Caco-2 (cell line): ENCODE measurements at places on chromosomes 11 and 22. TPM values are rescaled to one million over a fixed set of nuclear protein-coding genes. Genes with fewer than 3 reads are reported as not detected.

OR56A1 gene
- not detected in 2 replicates for total RNA-seq

CCDC188 gene
- not detected in 2 replicates for total RNA-seq

SLC29A2 gene
- total RNA-seq: 30.3 and 32.0 TPM in 2 replicates

GRAMD1B gene
- total RNA-seq: 1.2 and 1.5 TPM in 2 replicates

NXPE4 gene
- total RNA-seq: not detected in 2 replicates

OR8D1 gene
- not detected in 2 replicates for total RNA-seq

- no peak for DNase-seq
Observed at GRCh38 chr11:33842236-33842915, 49.5 kb downstream of the LMO2 start.

GRCh38 chr11:68257477-68258362, 14.1 kb downstream of the C11orf24 start:
- peak; percentile 98 for DNase-seq

- peak; percentile 65 for DNase-seq
Observed at GRCh38 chr11:65479184-65480145, 19.4 kb upstream of the MALAT1 start.

GRCh38 chr11:72775288-72776110, 18.3 kb downstream of the STARD10 start:
- DNase-seq: no peak

- DNase-seq: no peak
Observed at GRCh38 chr11:20564846-20565635, 34.4 kb upstream of the SLC6A5 start.

- DNase-seq: no peak
Observed at GRCh38 chr11:10287140-10287539, 6.9 kb downstream of the SBF2 start.

GRCh38 chr11:80598905-80599304, 1158.1 kb upstream of the TENM4 start:
- DNase-seq: no peak

GRCh38 chr22:37145180-37146050, 4.3 kb downstream of the IL2RB start:
- DNase-seq: no peak

- no peak for DNase-seq
Observed at GRCh38 chr22:46362203-46362933, 26.9 kb downstream of the TRMU start.

DNA sequence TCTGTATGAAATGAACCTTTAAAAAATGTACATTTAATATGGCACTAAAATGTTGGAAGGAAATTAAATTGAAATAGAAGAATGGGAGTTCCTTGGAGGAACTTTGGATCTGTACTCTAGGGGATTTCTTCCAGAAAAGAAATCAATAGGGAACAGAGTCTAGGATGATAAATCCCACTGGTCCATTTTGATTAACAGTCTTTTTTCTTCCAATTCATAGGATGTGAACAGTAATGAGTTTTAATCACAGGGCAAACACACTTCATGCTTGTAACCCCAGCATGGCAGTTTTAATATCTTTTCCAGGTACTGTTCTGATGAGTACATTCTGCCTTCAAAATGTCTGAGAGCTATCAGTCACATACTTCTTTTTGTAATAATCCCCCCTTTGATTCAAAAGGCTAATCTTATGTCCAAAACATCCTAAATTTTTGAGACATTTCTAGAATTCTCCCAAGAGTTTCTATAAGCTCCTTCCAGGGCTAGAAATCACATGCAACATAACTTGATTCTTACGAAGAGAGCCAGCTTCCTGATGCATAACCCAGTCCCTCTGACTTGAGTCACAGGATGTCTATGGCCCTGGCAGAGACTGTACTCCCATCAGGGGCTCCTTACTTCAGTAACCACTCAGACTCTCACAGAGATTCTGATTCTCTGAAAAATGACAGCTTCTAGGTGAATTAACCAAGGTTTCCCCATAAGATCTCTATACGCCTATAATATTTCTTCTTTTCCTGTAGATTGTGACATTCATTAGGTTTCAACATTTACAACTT, 112.9 kb downstream of the SLC36A4 start:
- no peak for DNase-seq

- DNase-seq: no peak
Observed at GRCh38 chr22:29023172-29023796, 38.3 kb downstream of the C22orf31 start.

- DNase-seq: no peak
Observed at GRCh38 chr11:27692781-27693180, 7.5 kb downstream of the BDNF start.

GRCh38 chr11:118531597-118532084, 649 bp downstream of the TMEM25 start:
- DNase-seq: no peak

- no peak for DNase-seq
Observed at GRCh38 chr11:69515271-69516245, 34.1 kb downstream of the LINC01488 start.

DNA sequence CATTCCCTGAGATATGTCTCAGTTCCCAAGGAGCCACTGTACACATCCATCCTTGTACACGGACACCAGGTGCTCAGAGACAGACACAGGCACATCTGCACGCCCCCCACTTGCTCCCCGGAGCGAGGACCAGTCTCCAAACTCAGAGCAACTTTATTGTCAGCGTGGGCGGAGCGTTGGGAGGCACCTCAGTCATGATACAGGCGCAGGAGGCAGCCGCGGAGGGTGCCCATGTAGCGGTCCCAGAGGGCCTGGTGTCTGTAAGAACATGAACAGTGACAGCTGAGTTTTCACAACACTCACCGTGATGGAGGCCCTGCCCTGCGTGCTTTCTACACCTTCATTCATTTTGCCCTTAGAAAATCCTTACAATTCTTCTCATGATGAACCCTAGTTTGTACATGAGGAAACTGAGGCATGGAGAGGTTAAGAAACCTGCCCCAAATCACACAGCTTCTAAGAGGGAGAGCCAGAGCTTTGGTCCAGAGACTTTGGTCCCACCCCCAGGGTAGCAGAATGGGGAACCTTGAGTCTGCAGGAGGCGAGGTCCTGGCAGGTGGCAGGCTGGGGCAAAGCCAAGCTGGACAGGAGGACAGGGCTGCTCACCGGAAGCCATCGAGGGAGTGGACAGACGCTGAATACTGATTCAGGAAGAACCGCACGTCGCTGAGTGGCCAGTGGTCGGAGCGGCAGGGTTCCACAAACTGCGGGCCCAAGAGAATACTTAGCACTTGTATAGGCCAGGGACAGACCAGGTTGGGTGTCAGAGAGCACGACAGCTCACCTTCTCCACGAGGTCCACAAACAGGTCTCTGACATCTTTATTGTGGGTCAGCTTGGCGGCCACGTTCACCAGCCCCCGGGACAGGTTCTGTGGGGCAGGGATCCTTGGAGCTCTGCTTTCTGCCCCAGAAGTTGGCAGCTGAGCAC, 4.2 kb downstream of the FIBP start:
- DNase-seq: no peak
